ENCODE measurements at places on chromosomes 11 and 22. TPM values are rescaled to one million over a fixed set of nuclear protein-coding genes. Genes with fewer than 3 reads are reported as not detected.

AMBRA1 gene
- 40.0 TPM for total RNA-seq

GRCh38 chr11:118401880-118402590, 629 bp downstream of the ATP5MG start:
- DNase-seq: no peak

GNAZ gene
- 0.37 TPM for total RNA-seq

DNA sequence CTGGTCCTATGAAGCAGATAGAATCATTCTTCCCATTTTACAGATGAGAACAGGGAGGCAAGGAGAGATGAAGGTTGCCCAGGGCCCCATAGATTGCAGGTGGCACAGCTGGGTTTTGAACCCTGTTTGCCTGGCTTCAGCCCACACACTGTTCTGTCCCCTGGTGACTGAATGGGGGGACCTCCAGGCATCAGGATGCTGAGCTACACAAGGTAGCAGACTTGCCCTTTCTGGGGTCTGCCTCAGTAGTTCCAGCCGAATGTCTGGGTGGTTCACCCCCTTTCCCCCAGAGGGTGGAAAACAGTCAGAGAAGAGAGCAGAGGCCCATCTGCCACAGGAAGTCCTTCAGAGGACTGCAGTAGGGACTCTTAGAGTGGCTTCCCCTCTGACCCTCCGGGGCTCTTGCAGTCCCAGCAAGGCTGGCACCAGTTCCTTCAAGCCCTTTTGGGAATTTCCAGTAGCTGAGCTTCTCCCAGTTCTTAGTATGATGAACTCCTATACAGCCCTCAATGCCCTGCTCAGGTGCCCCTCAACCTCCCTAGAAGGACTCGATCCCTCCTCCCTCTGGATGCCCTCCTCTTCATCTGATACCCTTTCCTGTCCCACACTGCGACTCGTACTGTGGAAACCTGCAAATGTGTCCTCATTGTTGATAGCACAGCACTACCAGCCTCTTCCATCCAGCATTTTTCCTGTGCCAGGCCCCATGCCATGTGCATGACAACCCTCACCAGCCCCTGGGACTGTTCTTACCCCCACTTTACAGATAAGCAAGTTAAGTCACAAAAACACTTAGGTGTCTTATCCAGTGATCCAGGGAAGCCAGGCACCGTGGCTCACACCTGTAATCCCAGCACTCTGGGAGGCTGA, 82.8 kb downstream of the IGLL1 start:
- DNase-seq: no peak

GRCh38 chr22:30262917-30263741, 3.5 kb downstream of the OSM start:
- DNase-seq: peak; percentile 81

GRCh38 chr11:94762208-94762607, 5.9 kb upstream of the AMOTL1 start:
- no peak for DNase-seq

GRCh38 chr11:35236667-35237003, 97.7 kb downstream of the CD44 start:
- peak; percentile 11 for DNase-seq

KCNQ1 gene
- total RNA-seq: 20.4 TPM

DNA sequence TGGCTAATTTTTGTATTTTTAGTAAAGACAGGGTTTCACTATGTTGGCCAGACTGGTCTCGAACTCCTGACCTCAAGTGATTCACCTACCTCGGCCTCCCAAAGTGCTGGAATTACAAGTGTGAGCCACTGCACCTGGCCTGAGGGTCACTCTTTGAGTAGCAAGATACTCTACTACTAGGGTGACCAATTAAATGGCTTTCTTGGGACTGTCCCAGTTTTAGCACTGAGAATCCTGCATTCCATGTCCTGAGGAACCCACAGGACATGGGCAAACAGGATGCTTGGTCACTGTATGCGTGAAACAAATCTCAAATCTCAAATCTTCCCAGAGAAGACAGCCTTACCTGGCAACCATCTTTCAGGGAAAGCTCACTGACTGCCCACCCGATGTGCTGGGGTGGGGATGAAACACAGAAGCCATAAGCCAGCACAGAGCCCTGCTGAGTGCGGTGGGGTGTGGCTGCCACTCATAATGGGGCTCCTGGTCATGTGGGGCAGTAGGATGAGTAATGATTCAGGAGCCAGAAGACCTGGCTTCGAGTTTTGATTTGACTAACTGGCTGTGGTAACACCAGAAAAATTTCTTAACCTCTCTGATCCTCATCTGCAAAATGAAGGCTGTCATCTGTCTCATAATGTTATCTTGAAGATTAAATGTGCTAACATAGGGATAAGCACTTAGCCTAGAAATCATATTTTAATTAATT, 11.5 kb downstream of the CLMP start:
- DNase-seq: no peak

DNA sequence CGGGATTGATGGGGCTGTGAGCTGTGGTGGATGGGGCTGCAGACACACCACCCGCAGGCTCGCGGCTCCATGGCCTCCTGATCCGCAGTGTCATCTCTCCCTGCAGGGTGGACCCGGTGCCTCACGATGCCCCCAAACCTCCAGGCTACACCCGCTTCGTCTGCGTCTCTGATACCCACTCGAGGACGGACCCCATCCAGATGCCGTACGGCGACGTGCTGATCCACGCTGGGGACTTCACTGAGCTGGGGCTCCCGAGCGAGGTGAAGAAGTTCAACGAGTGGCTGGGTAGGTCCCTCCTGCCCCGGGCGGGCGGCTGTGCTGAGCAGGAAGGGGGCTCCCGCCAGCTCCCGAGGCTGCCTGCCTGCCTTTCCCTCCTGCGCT, 23.1 kb downstream of the MPPED1 start:
- no peak for DNase-seq

SLC17A6 gene
- not detected for total RNA-seq
